ENCODE measurements at places on chromosomes 5 and 9.

DNA sequence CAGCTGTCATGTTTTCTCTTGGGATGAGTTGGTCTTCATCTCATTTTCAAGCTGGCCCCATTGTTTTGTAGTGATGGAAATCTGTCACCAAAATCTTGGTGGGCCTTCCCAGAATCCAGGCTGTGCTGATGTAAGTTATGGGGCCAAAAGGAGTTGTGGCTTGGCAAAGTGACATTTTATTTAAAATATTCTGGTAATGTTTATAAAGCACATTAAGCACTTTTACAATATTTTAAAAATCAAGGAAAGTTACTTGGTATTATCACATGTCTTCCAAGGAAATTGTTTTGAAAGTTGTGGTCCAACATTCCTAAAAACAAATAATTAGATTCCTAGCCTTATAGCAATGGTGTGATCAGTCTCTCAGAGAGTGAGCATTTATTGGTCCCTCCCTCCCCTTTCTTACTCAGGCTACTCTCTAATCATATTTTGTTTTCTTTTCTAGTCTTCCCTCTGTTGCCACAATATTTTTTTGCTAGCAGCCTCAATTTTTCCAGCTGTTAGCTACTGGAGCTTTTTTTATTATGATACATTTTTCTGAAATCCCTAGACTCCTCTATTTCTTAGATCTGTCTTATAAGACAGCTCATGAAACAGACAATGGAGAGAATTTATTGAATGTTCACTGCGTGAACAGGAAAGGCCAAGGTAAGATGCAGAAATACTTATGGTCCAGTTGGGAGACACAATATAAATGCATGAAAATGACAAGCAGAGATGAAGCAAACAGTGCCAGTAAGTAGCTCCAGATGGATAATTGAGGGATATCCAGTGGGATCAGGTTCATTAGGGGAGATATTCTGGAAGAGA is 408.1 kb upstream of the ZNF608 start:
- no peak for DNase-seq

DNA sequence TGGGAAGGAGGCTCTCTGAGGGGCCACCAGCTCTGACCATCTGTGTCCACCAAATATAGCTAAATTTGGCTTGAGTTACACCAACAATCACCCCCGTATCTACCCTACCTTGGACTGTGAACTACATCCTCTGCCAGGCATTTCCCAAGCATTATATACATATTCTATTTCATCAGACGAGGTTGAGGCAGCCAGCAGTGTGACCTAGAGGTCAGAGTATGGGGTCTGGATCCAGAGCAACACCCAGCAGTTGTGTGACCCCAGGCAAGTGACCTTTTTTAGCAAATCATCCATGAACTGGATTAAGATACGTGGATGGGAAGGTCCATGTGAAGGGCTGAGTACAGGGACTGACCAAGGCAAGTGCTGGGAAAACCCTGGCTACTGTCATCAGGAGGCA is 180.6 kb downstream of the HSPA4 start:
- DNase-seq = no peak

- DNase-seq = no peak
Observed at GRCh38 chr5:128015978-128016377, 67.6 kb upstream of the SLC12A2 start.

GRCh38 chr5:115480271-115480670 is 64.3 kb downstream of the FEM1C start:
- DNase-seq = no peak

- DNase-seq = no peak
Observed at GRCh38 chr5:127311781-127312525, 21.4 kb downstream of the MEGF10 start.

GRCh38 chr5:154480847-154481246 is 2.8 kb upstream of the HAND1 start:
- no peak for DNase-seq

- DNase-seq = no peak
Observed at GRCh38 chr9:109263358-109263757, 57.5 kb downstream of the EPB41L4B start.

- no peak for DNase-seq
Observed at GRCh38 chr5:10627160-10627701, 63.4 kb downstream of the ANKRD33B start.

DNA sequence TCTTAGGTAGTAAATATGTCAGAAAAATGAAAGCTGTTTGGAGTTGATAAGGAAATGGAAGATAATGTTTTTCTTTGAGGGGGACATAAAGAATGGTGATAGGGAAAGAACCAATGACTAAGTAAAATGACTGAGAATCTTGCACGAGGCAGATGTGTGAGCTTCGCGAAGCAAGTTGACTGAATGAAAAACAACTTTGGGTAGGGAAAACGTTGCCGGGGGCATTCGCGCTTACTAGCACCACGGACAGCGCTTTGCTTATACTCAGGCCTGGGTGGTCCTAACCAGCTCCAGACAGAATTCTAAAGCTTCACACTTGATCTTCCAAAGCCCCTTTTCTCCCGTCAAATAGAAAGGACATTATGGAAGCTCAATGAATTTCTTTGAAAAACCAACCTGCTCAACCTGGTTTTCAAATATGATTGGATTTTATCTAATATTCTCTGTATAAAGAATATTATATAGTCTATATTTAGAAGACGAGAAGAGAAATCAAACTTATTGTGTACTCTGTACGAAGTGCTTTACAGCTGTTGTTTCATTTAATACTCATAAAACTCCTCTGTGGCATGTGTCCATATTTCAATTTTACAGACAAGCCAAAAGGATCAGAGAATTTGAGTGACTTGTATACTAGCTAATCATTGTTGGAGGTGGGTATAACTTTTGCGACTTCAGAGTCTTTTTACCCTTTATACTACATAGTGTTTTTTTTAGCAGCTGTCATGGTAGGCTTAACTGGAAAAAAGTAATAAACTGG is 1.9 kb upstream of the CDKN2B start:
- no peak for DNase-seq

DNA sequence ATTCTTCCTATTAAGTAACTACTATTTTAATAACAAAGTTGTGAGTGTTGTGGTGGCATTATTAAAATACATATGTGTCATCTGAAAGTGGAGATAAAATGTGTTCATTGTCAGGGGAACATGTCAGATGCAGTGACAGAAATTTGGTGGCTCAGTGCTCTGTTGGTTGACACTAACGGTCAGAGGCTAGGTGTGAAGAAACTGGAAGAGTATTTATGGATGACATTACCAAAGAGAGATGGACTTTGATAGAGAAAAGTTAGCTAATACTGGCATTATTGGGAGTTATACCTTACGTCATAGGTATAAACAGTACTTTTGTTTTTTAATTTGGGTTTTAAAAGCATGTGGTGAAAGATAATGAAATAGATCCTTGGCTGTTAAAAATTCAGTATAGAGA is 33.7 kb downstream of the PAM start:
- no peak for DNase-seq

DNA sequence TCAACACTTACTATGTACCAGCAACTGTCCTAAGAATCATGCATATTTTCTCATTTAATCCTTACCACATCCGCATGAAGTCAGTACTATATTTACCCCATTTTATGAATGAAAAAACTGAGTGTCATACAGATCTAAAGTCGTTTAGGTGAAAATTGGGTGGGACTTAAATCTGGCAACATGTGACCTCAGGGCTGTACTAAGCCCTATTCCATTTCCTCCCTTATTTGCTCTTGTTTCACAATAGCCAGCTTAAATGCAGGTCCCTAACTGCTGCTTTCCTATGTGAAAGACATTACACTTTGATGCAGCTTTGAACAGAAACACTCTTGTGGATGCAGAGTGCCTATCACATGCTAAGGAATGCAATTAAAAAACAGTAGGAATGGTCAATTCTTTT is 2.5 kb upstream of the RAB14 start:
- no peak for DNase-seq

GRCh38 chr9:18124760-18125159 is 349.2 kb upstream of the ADAMTSL1 start:
- no peak for DNase-seq

- DNase-seq = no peak
Observed at GRCh38 chr5:125992050-125992449, 431.2 kb upstream of the GRAMD2B start.

DNA sequence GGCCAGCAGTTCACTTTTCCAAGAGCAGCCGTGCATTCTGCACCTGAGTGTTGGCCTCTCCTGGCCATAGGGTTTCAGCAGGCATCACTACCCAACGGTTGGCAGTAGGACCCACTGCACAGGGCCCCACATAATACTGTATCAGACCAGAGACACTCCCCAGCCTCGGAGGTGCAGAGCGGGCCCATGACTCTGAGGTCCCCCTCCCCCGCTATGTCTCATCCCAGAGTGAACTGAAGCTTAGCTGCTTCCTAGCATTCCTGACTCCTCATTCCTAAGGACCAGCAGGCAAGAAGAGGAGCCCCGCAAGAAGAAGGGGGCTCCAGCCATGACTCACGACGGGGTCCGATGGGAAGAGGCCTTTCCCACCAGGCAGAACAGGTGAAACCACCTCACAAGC is 67.2 kb downstream of the CAMSAP1 start:
- no peak for DNase-seq

GRCh38 chr9:134297083-134297410 is 29.2 kb upstream of the RXRA start:
- no peak for DNase-seq

GRCh38 chr5:116859666-116860320 is 285.2 kb upstream of the SEMA6A start:
- DNase-seq = no peak

- DNase-seq = no peak
Observed at GRCh38 chr5:125176005-125176390, 429.6 kb upstream of the ZNF608 start.

GRCh38 chr9:132780230-132781007 is 97.7 kb downstream of the AK8 start:
- peak; percentile 8 for DNase-seq

GRCh38 chr9:115400796-115401195 is 282.8 kb upstream of the TNC start:
- DNase-seq = no peak

GRCh38 chr5:135631391-135631790 is 52.6 kb upstream of the CXCL14 start:
- no peak for DNase-seq

DNA sequence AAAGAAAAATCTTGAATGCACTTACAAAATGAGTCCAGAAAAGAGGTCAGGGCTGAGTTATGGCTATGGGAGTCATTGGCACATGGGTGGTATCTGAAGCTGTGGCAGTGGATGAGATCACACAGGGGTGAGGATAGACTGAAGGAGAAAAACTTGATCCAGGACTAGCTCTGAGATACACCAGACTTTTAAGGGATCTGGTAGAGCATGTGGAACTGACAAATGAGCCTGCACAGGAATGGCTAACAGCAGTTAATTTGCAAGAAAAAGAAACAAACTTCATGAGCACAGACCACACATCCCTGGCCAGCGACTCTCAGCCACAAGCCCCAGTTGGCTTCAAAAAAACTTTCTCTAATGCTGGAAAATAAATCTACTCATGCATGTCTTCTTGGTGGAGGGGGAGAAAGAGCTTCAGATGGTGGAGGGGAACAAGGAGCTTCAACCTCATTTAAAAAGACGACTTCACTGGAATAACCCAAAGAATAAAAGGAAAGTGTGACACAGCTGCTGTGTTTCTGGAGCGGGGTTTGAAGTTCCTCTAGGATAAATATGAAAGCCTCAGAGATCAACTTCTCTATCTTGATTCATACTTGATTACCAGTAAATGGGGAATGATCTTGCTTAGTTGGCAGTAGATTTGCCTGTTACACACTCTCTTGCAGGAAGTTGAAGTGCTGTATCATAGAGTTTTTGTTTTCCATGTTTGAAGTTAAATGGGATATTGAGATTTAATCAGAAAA is 33.6 kb downstream of the TNFAIP8 start:
- DNase-seq = no peak

DNA sequence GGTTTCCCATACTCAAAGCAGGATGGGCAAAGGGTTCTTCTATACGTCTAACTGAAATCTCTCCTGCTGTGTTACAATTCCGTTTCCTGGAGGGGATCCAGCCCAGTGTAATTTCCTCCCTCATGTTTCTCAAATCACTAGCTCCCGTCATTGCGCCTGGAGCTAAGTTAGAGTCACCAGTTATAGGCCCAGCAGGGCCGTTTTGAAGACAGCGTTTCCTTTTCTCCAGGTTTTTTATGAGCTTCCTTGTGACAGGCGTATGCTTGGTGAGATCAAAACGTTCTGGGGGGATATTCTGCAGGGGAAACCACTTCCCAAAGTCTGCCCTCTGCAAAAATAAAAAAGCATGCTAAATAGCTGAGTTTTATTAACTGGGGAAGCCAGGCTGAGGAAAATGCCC is 53.0 kb upstream of the WWC1 start:
- DNase-seq = no peak

GRCh38 chr5:165836046-165836445 is 2330.6 kb downstream of the MAT2B start:
- no peak for DNase-seq

DNA sequence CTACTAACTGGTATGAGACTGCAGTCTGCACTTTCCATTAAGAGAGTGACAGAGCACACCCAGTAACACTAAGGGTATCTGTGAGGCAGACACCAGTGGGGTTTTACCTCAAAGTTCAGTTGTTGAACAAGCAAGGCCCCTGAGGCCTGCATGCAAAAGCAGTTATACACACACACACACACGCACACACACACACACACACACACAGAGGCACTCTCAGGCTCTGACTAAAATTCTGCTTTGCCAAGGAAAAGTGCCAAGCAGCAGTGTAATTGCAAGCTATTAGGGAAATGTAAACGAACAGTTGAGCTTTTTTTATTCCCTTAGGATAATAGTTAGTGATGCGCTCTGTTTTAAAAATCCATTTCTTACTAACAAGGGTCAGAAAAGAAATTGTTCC is 377.1 kb downstream of the SPOCK1 start:
- DNase-seq = no peak

DNA sequence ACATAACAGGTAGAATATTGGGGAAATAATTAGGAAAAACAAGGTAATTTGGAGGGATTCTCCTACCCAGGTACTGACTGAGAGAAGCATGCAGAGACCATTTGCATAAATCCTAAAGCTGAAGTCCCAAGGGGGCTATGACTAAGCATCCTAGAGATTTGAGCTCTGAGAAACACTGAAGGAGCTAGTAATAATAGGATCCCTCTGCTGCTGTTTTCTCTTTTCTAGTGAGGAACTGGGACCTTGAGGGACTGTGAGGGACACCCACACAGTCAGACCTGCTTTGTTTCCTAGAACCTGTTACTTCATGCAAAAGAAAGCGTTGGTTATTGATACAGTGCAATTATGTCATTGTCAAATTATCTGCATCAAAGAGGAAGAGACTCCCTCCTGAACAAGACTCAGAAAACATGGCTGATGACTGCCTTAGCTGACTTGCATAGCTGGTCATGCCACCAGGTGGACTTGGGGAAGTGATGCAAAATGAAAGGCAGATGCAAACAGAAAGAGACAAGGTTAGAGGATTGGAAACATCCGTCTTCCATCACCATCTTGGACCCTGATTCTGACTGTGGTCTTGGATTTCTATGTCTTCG is 335.4 kb downstream of the NTRK2 start:
- peak; percentile 21 for DNase-seq

GRCh38 chr9:114383521-114384231 is 4.1 kb downstream of the AKNA start:
- no peak for DNase-seq
